ENCODE measurements at places on chromosomes 12 and 14. TPM values are rescaled to one million over a fixed set of nuclear protein-coding genes. Genes with fewer than 3 reads are reported as not detected.

DNA sequence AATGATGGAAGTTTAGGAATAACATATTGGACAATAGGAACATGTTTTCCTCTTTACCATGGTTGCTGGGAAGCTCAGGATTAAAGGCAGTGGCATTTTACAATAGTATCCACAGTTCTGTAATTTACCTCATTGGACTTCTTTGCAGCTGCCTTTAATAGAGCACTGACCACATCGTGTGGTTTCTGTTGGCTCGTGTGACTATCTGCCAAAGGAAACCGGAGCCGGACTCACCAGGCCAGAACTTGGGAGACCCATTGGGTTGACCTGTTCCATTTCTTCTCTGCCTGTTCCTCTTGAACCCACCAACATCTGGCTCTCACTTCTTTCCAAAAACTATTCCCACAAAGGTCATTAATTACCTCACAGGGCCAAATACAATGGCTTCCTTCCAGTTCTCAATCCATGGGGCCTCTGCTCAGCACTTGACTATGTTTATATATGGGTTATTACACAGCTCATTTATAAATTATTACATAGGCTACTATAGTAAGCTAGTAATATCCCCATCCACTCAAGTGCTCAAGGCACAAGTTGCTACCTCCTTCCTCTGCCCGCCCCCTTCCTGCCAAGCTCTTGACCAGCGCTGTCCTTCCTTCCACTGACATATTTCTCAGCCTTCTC, 121.5 kb upstream of the VASH1 start:
- H3K36me3 ChIP-seq: no peaks in the 10 kb centered on the region
- no peak overlapping the region for H3K4me3 ChIP-seq
- peaks cover 8% of the 10 kb centered on the region for H3K27me3 ChIP-seq

- H3K4me1 ChIP-seq: no peaks in the 10 kb centered on the region
- DNase-seq: no peak
- no peaks in the 10 kb centered on the region for H3K27me3 ChIP-seq
Observed at GRCh38 chr14:29937116-29937515, 9.5 kb upstream of the PRKD1 start.

DNA sequence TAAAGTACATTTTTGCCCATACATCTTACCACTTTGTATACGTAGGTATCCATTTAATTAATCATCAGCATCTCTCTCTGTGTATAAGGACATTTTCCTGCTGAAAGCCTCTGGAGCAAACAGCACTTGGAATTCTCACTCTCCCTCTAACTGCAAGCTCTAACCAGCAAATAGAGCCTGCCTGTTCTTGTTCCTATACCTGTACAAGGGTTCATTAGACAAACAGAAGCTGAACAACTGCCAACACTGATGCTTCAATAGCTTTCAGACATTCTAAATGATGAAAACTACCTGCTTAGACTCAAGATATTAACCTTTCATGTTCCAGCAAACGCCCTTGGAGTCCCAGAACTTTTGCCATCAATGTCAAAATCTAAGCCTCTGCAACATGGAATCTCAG, 98.0 kb downstream of the KCNH5 start:
- DNase-seq: no peak
- no peak overlapping the region for H3K27ac ChIP-seq
- H3K4me3 ChIP-seq: no peak overlapping the region
- no peaks in the 10 kb centered on the region for H3K4me1 ChIP-seq
- no peaks in the 10 kb centered on the region for H3K27me3 ChIP-seq

DNA sequence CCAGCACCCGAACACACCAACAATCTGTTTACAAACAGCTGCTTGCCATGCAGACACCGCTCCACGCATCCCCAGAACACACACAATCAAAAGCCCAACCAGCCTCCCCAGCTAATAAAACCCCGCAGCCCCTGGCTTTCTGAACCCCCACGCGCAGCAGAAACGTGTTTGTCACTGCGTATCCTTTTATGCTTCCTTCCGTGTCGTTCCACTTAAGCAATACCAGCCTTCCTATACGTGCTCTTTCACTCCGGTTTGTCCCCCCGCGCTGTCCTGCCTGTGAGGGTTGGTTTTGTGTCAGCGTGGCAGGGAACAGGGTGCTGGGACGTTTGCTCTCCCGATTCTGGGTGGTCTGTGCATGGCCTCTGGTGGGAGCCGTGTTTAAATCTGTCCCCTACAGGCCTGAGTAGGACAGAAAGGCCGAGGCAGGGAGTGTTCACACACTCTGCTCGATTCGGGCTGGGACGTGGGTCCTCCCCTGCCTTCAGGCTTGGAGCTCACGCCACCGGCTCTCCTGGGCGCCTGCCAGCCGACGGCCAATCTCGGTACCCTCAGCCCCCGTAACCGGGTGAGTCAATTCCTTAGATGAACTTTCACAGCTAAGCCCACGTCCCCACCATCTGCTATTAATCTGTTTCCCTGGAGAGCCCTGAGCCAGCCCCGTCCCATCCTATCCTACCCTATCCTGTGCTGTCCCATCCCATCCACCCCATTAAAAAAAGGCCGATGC, 60.0 kb downstream of the NOC4L start:
- H3K4me3 ChIP-seq: no peak overlapping the region
- H3K36me3 ChIP-seq: no peaks in the 10 kb centered on the region
- H3K27me3 ChIP-seq: peaks cover 26% of the 10 kb centered on the region
- H3K27ac ChIP-seq: no peak overlapping the region
- H3K4me1 ChIP-seq: peaks cover 6% of the 10 kb centered on the region

ABCC9 gene
- total RNA-seq: not detected

- H3K27me3 ChIP-seq: no peaks in the 10 kb centered on the region
- DNase-seq: no peak
- H3K4me3 ChIP-seq: no peak overlapping the region
Observed at GRCh38 chr12:58787021-58787760, 133.1 kb downstream of the LRIG3 start.

GRCh38 chr12:43579206-43579605, 27.2 kb upstream of the ADAMTS20 start:
- H3K4me1 ChIP-seq: no peaks in the 10 kb centered on the region
- no peak overlapping the region for H3K27ac ChIP-seq
- no peak for DNase-seq
- no peaks in the 10 kb centered on the region for H3K36me3 ChIP-seq

DNA sequence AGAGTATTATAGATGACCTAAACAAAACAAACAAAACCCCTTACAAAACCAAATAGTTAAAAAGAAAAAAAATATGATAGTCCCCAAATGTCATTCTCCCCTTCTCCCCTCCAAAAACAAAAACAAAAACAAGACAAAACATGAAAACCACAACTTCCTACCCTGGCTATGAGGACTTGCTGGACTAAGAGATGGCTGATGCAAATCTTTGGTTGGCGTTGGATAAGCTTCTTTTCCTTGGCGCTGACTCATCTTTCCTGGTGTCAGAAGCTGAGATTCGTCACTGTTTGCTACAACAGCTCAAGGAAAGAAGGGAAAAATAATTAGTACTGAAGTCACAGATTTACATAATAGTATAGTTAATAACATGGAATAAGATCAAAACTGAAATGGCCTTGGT, 102.5 kb upstream of the BBS10 start:
- H3K27ac ChIP-seq: no peak overlapping the region
- peaks cover 28% of the 10 kb centered on the region for H3K4me1 ChIP-seq
- H3K36me3 ChIP-seq: peaks cover 20% of the 10 kb centered on the region
- no peak overlapping the region for H3K4me3 ChIP-seq
- no peak for DNase-seq

MAPK1IP1L gene
- total RNA-seq: 105 TPM

DNA sequence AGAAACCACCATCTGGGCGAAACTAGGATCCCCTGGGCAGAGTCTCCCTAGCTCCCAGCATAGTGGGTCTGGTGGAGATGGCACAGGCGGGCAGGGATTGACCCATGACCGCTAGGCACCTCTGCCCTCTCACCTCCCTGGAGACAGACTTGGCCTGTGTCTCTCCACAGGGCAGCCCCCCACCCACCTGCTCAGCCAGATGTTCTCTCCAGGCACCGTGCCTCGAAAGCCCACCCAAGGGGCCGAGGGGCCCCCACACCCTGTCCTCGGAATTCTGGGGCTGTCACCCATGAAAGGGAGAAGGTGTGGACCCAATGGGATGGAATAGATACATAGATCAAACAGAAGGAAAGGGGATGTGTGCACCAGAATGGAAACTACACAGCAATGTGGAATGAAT, 229.1 kb upstream of the RTL1 start:
- H3K27me3 ChIP-seq: peaks cover 20% of the 10 kb centered on the region
- H3K27ac ChIP-seq: no peak overlapping the region
- H3K4me3 ChIP-seq: no peak overlapping the region
- no peak for DNase-seq
